Cerebellar cortex (tissue), 1 donor: ENCODE measurements at places on chromosomes 6 and 20.

DNA sequence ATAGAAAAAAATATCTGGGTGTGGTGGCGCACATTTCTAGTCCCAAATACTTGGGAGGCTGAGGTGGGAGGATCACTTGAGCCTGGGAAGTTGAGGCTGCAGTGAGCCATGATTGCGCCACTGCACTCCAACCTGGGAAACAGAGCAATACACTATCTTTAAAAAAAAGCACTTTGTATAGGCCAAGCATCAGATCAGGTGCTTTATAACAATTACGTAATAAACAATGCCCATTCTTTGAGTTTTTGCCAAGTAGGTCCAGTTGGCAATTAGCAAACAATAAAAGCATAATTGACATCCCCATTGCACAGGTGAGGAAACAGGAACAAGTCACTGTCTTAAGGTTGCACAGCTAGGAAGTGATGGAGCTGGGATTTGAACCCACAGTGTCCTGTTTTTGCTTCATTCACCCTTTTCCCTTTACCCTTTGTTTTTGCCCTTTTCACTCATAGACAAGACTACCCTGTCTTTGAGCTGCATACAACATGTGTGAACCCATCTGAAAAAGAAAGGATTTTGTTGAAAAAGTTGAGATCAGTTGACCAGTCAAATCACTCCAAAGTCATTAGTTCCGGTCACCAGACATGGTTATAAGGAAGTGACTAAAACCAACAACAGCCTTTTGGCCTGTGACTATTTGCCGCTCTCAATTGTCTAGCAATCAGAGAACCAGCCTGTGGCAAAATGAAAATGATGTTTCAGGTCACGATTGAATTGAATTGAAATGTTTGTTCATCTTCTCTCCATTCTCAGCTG lies 303.6 kb downstream of the TFAP2C start:
- no peak for DNase-seq

DNA sequence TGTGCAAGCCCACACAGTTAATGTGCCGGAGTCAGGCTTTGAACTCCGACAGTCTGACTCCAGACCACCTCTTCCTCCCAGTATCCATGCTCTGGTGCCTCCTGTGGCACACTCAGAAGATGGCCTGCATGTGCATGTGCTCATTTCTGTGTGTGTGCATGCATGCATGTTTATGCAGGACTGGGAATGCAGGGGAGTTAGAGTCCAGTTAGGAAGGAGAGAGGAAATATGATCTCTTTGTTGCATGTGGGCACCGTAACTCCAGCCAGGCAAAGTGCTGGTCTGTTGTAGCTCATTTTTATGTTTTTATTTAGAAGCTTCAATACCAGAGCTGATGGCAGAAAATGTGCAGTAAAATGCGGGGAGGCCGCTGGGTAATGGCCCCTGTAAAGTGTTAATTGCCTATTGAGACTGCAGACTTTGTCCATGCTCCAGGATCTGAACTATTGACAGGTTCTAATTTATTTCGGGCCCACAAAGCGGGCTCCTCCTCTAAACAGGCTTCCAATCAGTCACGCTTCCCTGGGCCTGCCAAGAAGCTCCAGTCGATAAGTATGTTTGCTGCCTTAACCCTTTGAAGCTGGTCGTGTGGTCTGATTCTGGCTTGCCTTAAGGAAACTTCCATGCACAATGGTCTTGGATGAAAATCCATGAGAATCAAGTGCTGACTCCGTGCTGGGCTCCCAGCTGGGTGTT lies 248.3 kb downstream of the DHX35 start:
- DNase-seq = no peak

GRCh38 chr6:104252276-104252675 lies 607.4 kb downstream of the HACE1 start:
- no peak for DNase-seq

DNA sequence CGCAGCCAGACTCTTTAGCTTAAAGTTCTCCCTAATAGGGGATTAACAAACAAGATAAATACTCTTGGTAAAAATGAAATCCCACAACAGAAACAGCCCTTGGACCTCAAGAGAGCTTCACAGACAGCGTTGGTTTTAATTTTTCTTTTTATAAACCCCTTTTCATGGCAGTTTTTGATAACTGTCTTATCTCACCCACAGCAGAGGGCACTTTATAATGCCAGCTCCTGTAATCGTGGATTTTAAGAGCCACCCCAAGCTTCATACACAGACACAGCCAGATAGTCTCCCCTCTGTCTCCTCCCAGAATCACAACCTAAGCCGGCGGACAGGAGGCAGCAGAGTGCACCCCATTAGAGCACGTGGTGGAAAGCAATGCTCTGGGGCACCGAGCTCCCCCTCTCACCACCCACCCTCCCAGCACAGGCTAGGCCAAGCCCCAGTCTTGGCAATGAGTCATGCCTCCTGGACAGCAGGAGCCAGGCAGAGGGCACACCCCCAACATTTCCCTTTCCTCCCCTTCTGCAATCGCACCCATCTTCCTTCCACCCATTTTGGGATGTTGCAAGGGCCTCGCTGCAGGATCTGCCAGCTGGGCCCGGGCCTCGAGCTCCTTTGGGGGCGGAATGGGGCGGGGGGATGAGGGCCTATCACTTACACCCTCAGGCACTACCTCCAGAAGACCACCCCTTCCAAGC lies 2.4 kb downstream of the JAG1 start:
- no peak for DNase-seq

- no peak for DNase-seq
These were observed 369.0 kb downstream of the TENT5A start for GRCh38 chr6:81383472-81383871.

- no peak for DNase-seq
These were observed 28.8 kb downstream of the LAMP5 start for GRCh38 chr20:9543214-9543613.

GRCh38 chr6:31070711-31071197 lies 41.6 kb downstream of the C6orf15 start:
- DNase-seq = peak; percentile 76

DNA sequence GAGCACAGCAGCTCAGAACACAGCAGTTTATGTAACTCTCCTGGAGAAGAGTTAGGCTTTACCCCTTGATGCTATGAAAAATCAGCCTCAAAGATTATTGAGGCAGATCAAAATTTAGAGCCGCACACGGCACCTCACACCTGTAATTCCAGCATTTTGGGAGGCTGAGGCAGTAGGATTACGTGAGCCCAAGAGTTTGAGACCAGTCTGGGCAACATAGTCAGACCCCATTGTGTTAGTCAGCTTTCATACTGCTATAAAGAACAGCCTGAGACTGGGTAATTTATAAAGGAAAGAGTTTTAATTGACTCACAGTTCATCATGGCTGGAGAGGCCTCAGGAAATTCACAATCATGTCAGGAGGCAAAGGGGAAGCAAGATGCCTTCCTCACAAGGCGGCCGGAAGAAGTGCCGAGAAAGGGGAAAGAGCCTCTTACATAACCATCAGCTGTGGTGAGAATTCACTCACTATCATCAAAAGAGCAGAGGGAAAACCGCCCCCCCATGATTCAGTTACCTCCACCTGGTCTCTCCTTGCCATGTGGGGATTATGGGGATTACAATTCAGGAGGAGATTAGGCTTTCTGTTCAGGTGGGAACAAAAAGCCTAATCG lies 87.7 kb downstream of the SGK1 start:
- DNase-seq = no peak

DNA sequence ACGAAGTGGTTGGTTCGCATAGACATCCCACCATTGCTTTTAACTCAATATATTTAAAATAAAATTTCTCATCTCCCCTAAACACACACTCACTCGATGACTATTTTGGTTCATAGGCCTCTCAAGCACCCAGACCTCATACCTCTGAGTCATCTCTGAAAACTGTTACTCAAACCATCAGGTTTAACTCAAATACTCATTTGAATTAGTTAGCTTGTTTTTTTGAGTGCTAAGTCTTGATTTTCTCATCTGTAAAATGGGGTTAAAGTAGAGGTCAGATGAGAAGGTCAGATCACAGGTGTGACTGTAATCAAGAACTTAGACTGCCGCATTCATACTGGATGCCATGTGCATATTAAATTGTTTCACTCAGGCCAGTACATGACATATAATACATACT lies 243.9 kb upstream of the TENT5A start:
- DNase-seq = no peak

DNA sequence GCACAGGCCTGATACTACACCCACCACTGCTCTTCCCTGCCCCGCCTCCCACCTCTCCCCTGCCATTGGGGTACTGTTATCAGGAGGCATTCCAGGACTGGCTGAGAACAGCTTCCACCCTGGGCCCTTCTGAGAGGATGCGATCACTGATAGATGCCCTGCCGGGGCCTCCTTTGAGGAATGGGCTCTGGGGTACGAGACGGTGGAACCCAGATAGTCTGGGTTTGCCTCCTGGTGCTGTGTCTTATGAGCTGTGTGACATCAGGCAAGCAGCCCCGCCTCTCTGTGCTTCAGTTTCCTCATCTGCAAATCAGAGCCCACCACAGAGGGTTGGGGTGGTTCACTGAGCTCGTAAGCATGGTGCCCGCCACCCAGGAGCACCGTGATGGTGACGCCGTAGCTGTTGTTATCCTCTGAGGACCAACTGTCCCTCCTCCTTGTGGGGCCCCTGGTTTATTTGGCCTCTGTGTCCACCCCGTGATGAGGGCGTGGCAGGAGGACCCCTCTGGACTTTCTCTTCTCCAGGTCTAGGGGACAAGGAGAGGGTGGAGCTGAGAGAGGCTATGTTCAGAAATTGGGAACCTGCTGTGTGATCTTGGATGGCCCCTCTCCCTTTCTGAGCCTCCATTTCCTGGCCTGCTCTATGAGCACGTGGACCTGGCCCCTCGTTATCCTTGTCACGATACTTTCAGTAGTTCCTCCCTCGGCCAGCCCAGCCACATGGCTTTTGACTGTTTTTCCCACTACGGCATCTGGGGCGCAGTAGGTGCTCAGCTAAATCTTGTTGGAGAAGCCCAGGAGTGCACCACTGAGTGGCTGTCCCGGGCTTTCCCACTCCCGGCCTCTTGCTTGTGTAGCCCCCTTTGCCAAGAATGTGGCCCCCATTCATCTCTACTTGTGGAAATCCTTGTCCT lies 18.3 kb downstream of the SRC start:
- DNase-seq = no peak

- no peak for DNase-seq
These were observed 28.6 kb upstream of the PRELID3B start for GRCh38 chr20:59071216-59071615.

GRCh38 chr6:51684603-51685002 lies 402.8 kb downstream of the PKHD1 start:
- no peak for DNase-seq

- no peak for DNase-seq
These were observed 21.3 kb upstream of the TLDC2 start for GRCh38 chr20:36854348-36855240.

GRCh38 chr6:122671251-122671650 lies 61.0 kb downstream of the PKIB start:
- no peak for DNase-seq

GRCh38 chr20:48092596-48093280 lies 307.5 kb upstream of the SULF2 start:
- DNase-seq = no peak

GRCh38 chr6:50030777-50031562 lies 9.2 kb upstream of the DEFB110 start:
- DNase-seq = no peak

- DNase-seq = no peak
These were observed 220.4 kb upstream of the ZNF217 start for GRCh38 chr20:53814060-53814459.

GRCh38 chr6:33315793-33316602 lies 1.5 kb downstream of the ZBTB22 start:
- no peak for DNase-seq

- no peak for DNase-seq
These were observed 58.8 kb upstream of the BTN3A2 start for GRCh38 chr6:26306232-26306631.

DNA sequence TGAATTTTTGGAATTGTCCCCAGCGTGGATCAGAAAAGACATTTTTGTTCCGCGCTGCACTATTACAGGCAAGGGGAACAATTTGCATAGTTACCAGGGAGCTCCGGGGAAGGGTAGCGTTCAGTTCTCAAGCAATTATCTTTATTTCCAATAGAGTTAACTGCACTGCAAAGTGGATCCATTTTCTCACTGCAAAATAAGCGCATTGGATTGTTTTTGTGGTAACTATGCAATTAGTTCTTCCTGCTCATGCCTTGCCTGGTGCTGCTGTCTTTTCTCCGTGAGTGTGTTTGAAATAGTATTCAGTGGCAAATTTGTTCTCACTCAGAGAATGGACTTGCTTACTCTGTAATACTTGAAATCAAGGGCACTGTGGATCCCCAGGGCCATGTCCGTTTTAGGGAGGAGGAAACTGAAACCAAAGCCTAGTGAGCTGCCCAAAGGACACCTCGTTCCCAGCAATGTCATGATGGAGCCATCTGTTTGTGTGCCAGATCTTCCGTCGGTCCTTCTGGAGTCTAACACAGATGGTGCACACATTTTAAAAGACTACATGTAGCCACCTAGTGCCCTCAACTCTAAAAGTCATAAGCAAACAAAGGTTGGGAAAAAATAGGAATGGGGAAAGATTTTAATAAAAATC lies 7.4 kb upstream of the PCK1 start:
- DNase-seq = no peak

- no peak for DNase-seq
These were observed 39.2 kb downstream of the KIF3B start for GRCh38 chr20:32316667-32317066.

DNA sequence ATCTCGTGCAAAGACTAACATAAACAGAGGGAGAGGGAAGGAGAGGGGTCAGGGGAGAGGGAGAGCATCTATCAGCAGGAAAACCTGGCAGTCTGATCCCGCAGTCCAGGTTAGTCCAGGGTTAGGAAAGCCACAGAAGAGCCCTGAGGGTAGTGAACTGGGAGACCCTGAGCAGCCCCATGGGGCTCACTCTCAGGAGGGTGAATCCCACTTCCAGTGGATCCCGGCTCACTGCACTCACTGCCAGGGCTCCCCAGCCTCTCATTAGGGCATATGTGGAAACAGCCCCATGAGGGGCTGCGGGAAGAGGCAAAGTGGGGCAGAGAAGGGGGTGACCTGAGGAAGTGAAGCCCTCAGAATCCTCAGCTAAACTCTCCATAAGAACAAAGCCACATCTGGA lies 329.9 kb downstream of the UBE3D start:
- no peak for DNase-seq

DNA sequence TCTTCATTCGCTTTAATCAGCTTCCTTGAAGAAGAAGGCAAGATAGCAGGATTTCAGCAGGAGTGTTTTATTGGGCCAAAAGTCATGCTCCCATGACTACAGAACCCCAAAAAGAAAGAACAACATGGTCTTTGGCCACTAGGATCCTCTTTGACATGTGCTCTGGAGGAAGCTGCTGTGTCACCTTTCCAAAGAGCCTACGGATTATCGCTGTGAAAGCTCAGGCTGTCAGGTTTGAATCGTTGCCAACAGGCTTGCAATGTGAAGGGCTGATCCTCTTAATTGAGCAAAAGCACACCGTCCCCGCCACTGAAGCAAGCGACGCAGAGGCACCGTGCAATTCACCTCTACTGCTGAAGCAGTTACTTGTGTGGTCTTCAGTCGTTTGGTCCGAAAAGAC lies 29.0 kb downstream of the MYLIP start:
- peak; percentile 73 for DNase-seq

DNA sequence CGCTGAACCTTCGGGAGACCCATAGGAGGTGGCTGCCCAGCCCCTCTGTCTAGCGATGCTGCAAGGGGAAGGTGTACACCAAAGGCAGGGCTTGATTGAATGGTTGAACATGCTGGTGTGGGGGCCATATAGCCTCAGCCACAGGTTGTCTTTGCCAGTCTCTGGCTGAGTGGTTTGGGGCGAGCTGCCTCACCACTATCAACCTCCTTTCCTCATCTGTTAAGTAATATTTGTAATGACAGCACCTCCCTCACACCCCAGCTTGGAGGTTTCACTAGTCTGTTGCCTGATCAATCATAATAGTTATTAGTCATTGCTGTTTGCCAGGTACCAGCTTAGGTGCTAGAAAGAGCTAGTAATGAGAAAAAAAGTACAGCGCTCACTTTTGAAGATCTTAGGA lies 11.8 kb upstream of the ZNF831 start:
- no peak for DNase-seq
